ENCODE measurements at places on chromosomes 6 and 20.
A peak's percentile ranks its signal among the peaks of the same experiment; 100 is the strongest.

DNA sequence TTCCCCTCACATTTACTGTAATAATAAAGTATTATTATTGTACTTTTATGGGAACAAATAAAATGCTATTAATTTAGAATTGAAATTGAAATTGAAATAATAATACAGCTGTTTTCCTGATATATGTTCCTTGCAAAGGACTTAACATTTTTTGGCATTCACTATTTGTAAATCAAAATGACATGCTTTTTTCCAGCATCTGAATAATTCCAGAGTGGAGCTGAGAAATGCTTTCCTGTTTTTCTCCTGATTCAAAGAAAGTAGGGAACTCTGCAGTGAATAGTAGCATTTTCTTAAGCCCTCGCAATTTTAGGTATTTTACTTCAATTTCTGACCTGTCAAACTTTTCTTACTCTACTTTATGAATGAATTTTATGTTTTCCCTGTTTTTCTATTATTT lies 72.1 kb downstream of the PHACTR2 start:
- DNase-seq = no peak

DNA sequence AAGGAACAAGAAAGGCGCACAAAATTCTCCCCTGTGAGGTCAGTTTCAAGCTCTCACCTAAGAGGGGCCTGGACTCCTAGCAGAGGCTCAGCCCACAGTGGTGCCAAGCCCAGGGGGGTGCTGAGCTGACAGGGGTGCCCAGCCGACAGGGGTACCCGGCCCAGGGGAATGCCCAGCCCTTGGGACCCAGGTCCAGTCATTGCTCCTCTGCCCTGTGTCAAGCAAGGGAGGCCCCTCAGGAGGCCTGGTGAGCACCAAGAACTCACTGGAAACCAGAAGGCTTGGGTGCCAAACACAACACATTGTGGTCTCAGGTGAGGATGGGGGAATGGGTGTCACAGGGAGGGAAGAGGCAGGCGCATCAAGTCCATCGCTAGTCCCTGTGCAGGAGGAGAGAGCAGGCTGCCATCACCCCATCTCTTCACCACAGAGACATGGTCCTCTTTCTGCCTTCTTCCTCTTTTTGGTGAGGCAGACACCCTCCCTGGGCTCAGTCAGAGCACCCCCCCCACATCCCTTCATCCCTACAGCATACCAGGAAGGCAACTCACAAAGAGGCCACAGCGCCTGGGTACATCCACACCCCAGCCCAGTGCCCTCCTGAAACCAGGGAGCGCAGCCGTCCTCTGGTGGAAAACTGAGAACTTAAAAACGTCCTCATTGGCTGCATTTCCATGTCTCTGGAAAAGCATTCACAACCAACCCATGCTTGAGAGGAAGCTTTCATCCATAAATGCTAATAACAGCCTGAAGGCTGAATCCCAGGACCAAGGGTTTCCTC lies 111.3 kb downstream of the BANF2 start:
- no peak for DNase-seq

- no peak for DNase-seq
These were observed 3.2 kb downstream of the HRH3 start for GRCh38 chr20:62216636-62217566.

- peak; percentile 92 for DNase-seq
These were observed 5.6 kb upstream of the MAN1A1 start for GRCh38 chr6:119355157-119355556.

GRCh38 chr6:76861403-76861802 lies 601.9 kb downstream of the HTR1B start:
- DNase-seq = no peak

GRCh38 chr20:57743450-57744095 lies 33.8 kb upstream of the PMEPA1 start:
- DNase-seq = no peak

- no peak for DNase-seq
These were observed 18.0 kb upstream of the SIM1 start for GRCh38 chr6:100482698-100483097.

GRCh38 chr6:124671324-124671723 lies 290.9 kb upstream of the RNF217 start:
- no peak for DNase-seq

DNA sequence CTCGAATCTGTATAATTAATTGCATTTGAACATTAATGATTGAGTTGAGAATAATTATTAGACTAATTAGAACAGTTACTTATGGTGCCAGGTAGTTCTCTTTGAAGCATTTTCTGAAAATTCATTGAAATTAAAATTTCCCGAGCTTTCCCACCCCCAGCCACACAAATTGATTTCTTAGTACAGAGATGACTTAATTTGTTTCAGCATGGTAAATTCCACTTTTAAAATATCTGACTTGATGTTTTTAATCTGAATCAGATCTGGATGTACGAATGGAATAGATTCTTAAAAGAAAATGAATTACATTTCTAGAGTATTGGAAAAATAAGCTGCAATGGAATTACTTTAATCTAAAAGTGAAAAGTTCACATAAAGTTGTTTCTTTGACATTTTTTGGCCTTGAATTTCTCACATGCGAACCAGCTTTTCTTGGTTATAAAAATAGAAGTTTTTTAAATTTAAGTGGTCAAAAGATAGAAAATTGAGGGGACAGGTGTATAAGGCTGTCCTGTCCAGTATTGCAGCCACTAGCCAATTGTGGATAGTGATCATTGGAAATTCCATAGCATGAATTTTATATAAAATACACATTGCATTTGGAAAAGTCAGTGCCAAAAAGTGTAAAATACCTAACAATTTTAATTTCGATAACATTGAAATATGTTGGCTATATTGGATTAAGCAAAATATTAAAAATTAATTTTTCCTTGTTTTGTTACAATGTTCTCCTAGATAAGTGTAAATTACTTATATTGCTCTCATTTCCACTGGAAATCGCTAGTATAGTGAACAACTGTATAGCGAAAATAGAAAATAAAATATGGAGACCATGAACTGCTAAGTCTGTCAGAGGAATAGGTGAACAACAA lies 102.9 kb downstream of the OR2B2 start:
- DNase-seq = no peak

DNA sequence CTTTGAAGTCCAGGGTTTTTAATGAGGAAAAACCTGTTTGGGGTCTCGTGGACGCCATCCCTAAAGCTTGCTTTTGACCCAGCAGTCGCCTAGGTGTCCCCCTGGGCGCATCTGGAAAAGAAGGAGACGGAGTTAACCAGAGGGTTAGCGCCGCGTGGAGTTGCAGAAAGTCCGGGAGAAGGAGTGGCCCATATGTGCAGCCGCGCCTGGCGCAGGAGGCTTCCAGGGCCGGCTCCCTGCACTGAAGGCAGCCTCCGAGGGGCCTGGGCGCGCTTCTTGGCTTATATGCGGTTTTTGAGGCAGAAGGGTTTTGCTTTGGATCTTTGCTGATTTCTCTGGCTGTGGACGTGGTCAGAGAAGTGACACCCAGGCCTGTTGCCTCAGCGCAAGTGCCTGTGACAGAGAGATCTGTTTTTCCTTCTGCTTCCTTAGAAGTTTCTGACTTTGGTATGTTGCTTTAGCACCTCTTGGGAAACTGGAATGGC lies 987 bp downstream of the TMEM181 start:
- DNase-seq = peak; percentile 49

- no peak for DNase-seq
These were observed 126.6 kb downstream of the DOK5 start for GRCh38 chr20:54601831-54602515.

DNA sequence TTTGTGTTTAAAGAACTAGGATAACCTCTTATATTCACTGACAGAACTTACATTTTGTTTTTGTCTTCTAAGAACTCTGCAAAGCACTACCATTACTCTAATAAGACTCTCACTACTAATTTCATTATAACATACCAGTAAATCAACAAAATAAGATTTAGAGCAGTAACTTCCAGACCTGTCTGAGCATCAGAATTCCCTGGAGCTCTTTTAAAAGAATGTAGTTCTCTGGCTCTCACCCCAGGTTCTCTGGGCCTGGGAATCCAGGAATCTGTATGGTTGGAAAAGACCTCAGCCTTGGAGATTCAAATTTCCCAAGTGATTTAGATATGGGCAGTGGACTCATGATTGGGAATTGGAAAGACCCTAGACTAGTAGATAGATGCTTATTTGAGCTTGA lies 89.4 kb downstream of the JAG1 start:
- DNase-seq = no peak

GRCh38 chr20:4625687-4626086 lies 96.0 kb upstream of the PRND start:
- DNase-seq = no peak

- DNase-seq = no peak
These were observed 109.4 kb downstream of the GRM4 start for GRCh38 chr6:34036357-34037069.

- peak; percentile 40 for DNase-seq
These were observed 92.4 kb downstream of the GJA10 start for GRCh38 chr6:89986650-89987074.

- no peak for DNase-seq
These were observed 6.9 kb downstream of the BLOC1S5 start for GRCh38 chr6:8057263-8057662.

DNA sequence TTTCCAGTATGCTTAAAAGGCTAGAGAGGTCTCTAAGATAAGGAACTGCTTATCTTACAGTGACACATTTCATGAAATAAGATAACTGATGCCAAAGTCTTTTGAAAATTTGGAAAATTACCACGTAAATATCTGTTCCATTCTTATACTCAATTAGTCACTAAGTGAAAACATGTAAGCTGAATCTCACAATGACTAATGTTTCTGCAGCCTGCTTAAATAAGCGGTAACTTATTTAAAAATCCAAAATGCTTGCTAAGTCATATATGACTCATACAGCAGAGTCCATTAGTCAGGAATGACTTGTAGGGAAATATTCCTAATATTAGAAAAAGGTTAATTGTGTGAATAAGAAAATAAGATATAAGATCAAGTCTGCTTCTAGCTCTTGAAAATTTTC lies 27.8 kb upstream of the LGSN start:
- DNase-seq = peak; percentile 8

DNA sequence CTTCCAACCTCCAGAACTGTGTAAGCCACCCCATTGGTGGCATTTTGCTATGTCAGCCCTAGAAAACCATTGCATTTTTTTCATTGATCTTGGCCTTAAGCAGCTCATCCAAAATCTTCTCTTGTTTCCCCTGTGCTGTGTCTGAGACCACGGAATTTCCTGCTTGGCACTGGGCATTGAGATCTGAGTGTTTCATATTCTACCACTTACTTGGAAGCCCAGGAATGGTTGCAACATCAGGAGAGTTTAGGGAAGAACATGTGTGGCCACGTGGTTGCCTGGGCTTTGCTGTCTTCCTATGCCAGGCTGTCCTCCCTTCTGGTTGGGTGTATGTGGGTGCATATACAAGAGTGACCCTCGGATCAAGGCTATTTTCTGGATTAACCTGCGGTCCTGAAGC lies 139.3 kb upstream of the PMEPA1 start:
- no peak for DNase-seq

DNA sequence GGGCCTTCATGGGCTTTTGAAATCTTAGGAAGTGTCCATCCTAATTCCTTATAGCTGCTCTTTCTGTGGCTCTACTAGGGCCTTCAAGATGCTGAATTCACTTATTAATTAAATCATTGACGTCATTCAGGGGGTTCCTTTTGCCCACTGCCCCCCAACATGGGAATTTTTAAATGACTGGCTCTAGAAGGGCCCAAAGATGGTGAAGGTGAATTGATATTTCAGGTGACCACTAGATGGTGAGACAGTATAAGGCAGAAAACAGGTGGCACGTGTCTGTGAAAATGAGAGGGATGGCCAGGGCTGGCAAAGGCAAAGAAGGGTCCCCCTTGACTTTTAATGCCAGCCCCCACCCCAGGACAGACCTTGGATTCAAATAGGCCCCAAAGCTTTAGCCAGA lies 11.8 kb downstream of the GNAS start:
- DNase-seq = no peak

DNA sequence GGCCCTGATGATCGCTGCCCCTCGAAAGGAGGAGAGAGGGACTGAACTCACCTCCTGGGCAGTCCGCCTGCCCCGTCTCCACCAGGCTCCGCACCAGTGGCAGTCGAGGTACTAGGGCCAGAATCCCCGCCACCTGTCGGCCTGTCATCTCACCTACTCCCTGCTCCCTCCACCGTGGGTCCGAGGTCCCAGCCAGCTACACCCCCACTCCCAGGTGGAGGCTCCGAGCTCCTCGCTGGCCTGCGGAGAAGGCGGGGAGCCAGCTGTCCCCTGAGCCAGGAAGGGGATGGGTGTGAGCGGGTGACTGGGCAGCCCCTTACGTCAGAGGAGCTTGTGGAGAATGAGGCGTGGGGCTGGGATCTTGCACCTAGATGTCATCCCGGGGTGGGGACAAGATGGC lies 1066.5 kb upstream of the MANEA start:
- no peak for DNase-seq

DNA sequence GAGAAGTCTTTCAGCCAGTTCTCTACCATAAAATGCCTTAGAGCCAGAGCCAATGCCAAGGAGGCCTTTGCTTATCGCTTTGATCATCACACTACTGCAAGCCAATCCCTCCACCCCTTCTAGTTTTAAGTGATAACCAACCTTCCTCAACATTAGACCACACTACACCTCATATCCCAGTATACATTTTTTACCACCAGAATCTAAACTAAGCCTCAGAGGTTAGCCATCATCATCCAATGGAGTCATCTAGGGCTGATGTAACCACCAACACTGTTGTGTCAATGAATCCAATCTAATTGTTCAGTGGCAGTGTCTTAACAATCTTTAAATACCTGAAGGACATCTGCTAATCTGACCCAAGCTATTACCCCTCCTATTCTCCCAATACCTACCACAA lies 6.4 kb downstream of the ZUP1 start:
- no peak for DNase-seq

- no peak for DNase-seq
These were observed 11.2 kb downstream of the GNAS-AS1 start for GRCh38 chr20:58839474-58839874.

- DNase-seq = peak; percentile 44
These were observed 5.2 kb upstream of the BPIFA3 start for GRCh38 chr20:33211817-33212424.

GRCh38 chr6:52927451-52927850 lies 18.0 kb upstream of the GSTA3 start:
- DNase-seq = no peak

- no peak for DNase-seq
These were observed 157.5 kb downstream of the TBX18 start for GRCh38 chr6:84606860-84607259.

- no peak for DNase-seq
These were observed 177.2 kb upstream of the TAB2 start for GRCh38 chr6:149140137-149140909.

GRCh38 chr6:151733680-151734320 lies 73.7 kb upstream of the ESR1 start:
- no peak for DNase-seq

- peak; percentile 36 for DNase-seq
These were observed at the start of gene ITPR3 for GRCh38 chr6:33620856-33621710. TSS of gene ITPR3 (plus strand) at chr6:33621322. CDS start at chr6:33621603, 281 bp downstream.

GRCh38 chr6:134347885-134348805 lies 30.2 kb upstream of the SGK1 start:
- no peak for DNase-seq

GRCh38 chr6:89610149-89610642 lies 28.4 kb downstream of the LYRM2 start:
- peak; percentile 74 for DNase-seq

DNA sequence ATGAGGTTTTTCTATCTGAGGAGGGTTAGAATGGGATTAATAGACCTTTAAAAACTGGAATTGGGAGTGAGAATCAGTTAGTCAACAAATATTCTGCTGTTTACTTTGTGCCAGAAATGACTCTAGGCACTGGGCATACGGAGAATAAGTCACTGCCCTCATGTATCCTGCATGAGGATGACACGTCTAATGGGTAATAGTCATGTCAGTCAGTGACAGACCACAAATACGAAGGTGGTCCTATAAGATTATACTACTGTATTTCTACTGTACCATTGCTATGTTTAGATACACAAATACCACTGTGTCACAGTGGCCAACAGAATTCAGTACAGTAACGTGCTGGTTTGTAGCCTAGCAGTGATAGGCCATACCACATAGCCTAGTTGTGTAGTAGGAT lies 30.7 kb downstream of the ZFAND3 start:
- no peak for DNase-seq

All from inflammatory macrophage (primary cell).